NCI-H187 (cell line): ENCODE measurements at places on chromosomes 7 and 10.

GRCh38 chr7:101953248-101953819 lies 135.9 kb downstream of the CUX1 start:
- DNase-seq, result no peak

DNA sequence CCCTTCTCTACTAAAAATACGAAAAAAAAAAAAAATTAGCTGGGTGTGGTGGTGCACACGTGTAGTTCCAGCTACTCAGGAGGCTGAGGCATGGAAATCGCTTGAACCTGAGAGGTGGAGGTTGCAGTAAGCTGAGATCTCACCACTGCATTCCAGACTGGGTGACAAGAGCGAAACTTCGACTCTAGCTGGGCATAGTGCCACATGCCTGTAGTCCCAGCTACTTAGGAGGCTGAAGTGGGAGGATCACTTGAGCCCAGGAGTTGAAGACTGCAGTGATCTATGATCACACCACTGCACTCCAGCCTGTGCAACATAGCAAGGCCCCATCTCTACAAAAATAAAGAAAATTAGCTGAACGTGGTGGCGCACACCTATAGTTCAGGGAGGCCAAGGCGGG lies 1.2 kb upstream of the SPACDR start:
- no peak for DNase-seq

- no peak for DNase-seq
These were observed 163.7 kb downstream of the MACC1 start for GRCh38 chr7:20053334-20054104.

DNA sequence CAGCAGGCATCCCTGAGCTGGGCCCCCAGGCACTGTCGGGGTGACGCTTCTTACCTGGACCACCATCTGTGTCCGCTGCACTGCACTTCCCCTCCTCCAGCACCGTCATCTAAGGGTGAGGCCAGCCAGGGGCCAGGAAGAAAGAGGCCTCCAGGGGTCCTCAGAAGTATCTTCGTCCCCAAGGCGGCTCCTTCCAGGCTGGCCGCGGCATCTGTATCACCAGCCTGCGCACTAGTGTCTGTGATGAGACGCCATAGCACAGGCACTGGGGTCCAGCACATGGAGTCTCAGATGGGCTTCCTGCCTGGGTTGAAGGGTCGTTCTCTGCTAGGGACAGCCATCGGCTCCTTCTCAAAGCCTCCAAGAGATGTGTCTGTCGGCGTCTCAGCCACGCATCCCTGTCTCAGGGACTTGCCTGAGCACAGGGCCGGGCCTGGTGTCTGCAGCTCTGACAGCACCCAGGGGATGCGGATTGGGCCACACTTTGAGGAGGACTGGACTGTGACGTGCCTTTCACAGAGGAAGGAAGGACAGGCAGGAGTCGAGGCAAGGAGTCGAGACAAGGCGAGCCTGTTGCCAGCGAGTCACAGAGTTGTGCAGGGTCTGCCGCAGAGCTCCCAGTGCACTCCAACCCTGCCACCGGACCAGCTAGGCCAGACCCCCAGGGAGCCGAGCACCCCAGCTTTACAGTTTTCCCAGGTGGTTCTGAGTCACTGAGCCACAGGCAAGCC lies 101.5 kb upstream of the DIP2C start:
- DNase-seq, result no peak

DNA sequence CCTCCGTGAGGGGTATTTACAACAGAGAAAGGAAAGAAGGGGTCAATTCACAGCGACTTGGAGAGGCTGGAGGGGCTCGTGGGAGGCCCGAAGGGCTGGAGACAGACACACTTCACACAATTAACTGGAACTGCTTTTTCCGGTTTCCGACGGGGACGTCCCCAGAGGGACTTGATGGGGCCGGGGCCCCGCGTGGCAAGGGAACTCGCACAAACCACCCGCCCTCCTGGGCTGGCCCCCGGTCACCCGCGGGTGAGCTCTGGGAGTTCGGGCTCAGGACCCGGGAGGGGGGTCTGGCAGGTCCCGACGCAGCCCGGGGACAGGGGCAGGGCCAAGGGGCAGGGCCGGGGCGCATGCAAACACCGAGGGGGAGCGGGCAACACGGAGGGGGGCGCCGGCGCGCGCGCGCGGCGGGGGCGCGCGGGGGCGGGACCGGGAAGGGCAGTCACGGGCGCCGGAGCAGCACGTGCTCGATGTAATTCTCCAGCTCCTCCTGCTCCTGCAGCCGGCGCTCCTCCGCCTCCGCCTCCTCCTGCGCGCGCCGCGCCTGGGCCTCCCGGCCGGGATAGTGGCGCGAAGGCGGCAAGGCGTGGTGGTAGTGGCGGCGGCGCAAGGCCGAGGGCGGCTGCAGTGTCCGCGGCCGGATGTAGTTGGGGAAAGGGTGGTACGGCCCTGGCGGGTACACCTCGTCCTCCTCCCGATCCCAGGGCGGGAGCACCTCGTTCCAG lies 2.7 kb downstream of the VGF start:
- peak; percentile 69 for DNase-seq
